ENCODE measurements at places on chromosomes 3 and 15. TPM values are rescaled to one million over a fixed set of nuclear protein-coding genes. Genes with fewer than 3 reads are reported as not detected.

The NMB gene
- total RNA-seq: 4.6 TPM

The LIPH gene
- total RNA-seq: 35.6 TPM

The CCDC9B gene
- total RNA-seq: 31.7 TPM

The PLAAT1 gene
- 0.26 TPM for total RNA-seq

The SEMA3B gene
- total RNA-seq: 92.7 TPM

The SATB1 gene
- 24.0 TPM for total RNA-seq

The AHSG gene
- not detected for total RNA-seq

The ZNF80 gene
- not detected for total RNA-seq

The IL17RE gene
- 22.5 TPM for total RNA-seq

The WNT7A gene
- 3.2 TPM for total RNA-seq

The GHSR gene
- not detected for total RNA-seq

The ZNF620 gene
- 6.0 TPM for total RNA-seq

The DYNLT2B gene
- 6.0 TPM for total RNA-seq

The DAPK2 gene
- 23.8 TPM for total RNA-seq

The ADGRG7 gene
- total RNA-seq: not detected

The CAND2 gene
- total RNA-seq: 3.7 TPM

The ANKUB1 gene
- total RNA-seq: 2.2 TPM

The CIP2A gene
- total RNA-seq: 3.8 TPM

The SEMA6D gene
- total RNA-seq: 6.3 TPM

The CCR8 gene
- 0.29 TPM for total RNA-seq

The WDR93 gene
- total RNA-seq: 0.20 TPM

The GRAMD1C gene
- total RNA-seq: 5.6 TPM

The TIMMDC1 gene
- total RNA-seq: 107 TPM

The VGLL3 gene
- total RNA-seq: 33.1 TPM

The FBXL22 gene
- total RNA-seq: 4.4 TPM

The PLSCR4 gene
- 39.7 TPM for total RNA-seq

The MELTF gene
- total RNA-seq: 5.2 TPM

The BTLA gene
- total RNA-seq: 0.15 TPM

The MKRN3 gene
- not detected for total RNA-seq

The ZPLD1 gene
- total RNA-seq: 0.21 TPM

The GPR27 gene
- 2.8 TPM for total RNA-seq

The ISLR gene
- 43.7 TPM for total RNA-seq

The GOLGA6L7 gene
- total RNA-seq: not detected

The MINAR1 gene
- total RNA-seq: 0.58 TPM
